ENCODE measurements at places on chromosomes 1 and 21. TPM values are rescaled to one million over a fixed set of nuclear protein-coding genes. Genes with fewer than 3 reads are reported as not detected.

- H3K4me3 ChIP-seq, result peak overlapping the region; percentile 47
- H3K27me3 ChIP-seq, result no peaks in the 10 kb centered on the region
- H3K4me1 ChIP-seq, result peaks cover 39% of the 10 kb centered on the region
- peak; percentile 94 for DNase-seq
- peak overlapping the region; percentile 71 for H3K27ac ChIP-seq
These were observed 3.0 kb upstream of the ID3 start for GRCh38 chr1:23562137-23562876.

GRCh38 chr1:111977378-111977777 is 12.1 kb downstream of the KCND3 start:
- H3K4me1 ChIP-seq, result peaks cover 12% of the 10 kb centered on the region
- H3K4me3 ChIP-seq, result no peak overlapping the region
- no peak for DNase-seq
- H3K36me3 ChIP-seq, result no peaks in the 10 kb centered on the region
- H3K27ac ChIP-seq, result no peak overlapping the region

- H3K27me3 ChIP-seq, result no peaks in the 10 kb centered on the region
- H3K4me3 ChIP-seq, result no peak overlapping the region
- no peaks in the 10 kb centered on the region for H3K36me3 ChIP-seq
- peak; percentile 12 for DNase-seq
These were observed 3.5 kb upstream of the ACBD6 start for GRCh38 chr1:180505732-180506335.

DNA sequence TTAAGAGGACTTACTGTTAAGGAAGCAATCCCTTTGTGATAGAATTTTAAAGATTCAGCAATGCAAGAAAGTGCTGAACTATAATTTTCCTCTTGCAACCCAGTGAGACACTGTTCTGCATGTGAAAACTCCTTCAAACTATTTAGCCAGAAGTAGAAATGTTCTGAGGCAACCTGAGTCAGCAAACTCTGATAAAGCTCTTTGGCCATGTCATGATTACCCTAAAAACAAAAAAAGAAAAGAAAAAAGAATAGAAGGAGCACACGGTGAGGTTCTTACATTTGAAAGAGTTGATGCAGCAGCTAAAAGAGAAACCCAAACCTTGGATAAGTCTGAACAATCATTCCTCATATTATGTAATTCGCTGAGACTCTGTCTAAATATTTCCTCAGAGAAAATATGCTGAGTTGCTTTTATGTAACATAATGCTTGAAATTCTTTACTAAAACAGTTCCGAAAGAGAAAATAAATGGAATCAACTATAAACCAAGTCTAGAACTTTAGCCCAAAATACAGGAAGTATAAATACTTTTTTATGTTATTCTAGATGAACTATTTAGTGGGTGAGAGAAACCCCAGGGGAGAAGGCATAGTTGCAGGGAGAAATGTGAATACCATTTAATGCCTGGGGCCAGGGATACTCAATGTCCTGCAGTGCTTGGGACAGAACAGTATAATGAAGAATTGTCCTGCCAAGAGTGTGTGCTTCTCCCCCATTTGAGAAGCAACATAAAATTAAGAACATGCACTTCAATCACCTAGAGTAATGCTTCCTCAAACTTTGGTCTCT is 60.0 kb downstream of the INTS7 start:
- DNase-seq, result no peak
- H3K27ac ChIP-seq, result no peak overlapping the region
- H3K36me3 ChIP-seq, result peaks cover 64% of the 10 kb centered on the region
- no peaks in the 10 kb centered on the region for H3K4me1 ChIP-seq
- H3K27me3 ChIP-seq, result no peaks in the 10 kb centered on the region

DNA sequence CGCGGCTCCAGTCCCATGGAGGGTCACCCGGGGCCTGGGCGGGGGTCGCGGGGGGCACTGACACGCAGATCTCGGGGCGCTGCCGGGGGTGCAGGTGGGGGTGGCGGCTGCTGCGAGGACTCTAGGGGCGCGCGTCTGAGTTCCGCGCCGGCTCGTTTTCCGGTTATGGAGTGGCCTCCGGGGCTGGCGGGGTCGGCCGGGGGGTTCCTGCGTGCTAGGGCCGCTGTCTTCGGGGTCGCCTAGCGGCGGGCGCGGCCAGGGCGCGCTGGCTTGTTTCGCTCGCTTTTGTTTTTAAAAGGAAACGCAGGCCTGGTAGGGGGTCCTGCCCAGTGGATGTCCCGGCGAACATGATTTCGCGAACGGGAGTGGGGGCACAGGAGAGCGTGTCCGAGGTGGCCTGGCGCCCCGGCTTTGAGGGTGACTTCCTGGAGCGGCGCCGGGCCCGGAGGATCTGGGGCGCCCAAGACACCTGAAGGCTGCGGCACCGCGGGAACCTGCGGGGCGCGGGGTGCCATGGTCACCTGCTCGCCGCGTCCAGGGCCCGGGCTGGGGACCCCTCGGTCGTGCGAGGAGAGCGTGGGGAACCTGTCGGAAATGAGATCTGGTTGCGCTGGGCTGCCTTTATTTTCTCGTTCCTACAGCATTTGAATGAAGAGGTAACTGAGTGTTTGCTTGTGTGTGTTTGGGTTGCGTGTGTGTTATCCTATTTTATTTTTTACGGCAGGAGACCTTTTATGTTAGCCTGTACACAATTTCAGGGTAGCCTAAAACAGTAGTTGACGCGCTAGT is 618 bp downstream of the ETS2 start:
- H3K4me3 ChIP-seq, result peak overlapping the region; percentile 88
- no peaks in the 10 kb centered on the region for H3K27me3 ChIP-seq
- DNase-seq, result no peak
- H3K4me1 ChIP-seq, result peaks cover 72% of the 10 kb centered on the region

DNA sequence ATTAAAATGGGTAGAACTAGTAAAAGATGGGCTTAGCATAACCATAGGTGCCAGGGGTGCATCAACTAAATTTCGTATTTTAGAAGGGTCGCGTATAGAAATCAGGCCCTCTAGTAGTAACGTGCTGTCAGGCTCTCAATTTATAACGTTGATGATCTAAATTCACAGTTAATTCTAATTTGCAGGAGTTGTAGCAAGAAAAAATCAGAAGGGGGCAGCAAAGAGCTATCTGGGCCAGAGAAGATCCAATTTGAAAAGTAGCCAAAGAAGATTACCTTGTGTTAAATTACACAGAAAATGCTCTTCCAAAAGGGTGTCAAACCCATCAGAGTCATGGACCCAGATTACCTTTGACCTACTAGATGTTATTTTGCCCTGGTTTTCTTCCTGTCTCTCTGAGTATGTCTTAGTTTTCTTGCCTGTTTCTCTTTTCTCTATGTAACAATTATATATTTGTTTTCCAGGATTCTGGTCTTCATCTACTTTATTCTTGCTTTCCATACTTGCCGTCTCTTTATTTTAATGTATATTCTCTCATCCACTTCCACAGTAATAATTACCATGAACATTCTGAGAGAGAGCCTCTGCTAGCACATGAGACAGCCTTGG is 1030.9 kb downstream of the AMY1C start:
- H3K4me3 ChIP-seq, result no peak overlapping the region
- H3K27me3 ChIP-seq, result no peaks in the 10 kb centered on the region
- H3K36me3 ChIP-seq, result no peaks in the 10 kb centered on the region
- H3K27ac ChIP-seq, result no peak overlapping the region
- H3K4me1 ChIP-seq, result peaks cover 4% of the 10 kb centered on the region

DNA sequence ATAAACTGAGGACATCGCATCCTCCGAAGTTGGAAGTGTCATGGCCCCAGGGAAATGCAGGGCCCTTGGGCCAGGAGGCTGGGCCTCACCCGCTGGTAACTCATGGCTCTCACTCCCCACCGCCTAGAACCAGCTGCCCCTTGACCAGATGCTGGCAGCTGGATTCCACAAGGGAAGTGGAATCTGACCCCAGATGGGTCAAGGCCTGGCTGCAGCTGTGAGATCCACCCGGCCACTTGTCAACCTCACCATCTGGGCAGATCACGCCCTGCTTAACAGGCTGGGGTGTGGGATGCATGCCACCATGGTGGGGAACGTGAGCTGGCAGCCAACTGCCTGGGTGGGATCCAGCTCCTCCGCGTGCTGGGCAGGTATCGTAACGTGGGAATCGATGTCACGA is 25.5 kb downstream of the KCNAB2 start:
- H3K4me3 ChIP-seq, result no peak overlapping the region
- H3K36me3 ChIP-seq, result no peaks in the 10 kb centered on the region
- H3K27ac ChIP-seq, result no peak overlapping the region

DNA sequence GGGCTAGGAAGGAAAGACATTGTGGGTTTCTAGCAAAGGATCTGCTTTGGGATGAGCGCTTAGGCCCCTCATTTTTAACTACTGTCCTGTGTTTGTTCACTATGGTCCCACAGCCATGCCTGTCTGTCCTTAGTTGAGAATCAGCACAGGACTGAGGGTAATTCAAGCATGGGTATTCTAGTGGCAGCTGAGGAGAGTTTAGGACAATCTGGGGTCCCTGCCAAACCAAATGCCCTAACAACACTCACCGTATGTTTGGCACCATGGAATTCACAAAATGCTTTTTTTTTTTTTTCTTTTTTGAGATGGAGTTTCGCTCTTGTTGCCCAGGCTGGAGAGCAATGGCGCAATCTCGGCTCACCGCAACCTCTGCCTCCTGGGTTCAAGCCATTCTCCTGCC is 10.4 kb downstream of the ARHGEF11 start:
- no peak overlapping the region for H3K27ac ChIP-seq
- H3K4me3 ChIP-seq, result no peak overlapping the region
- no peaks in the 10 kb centered on the region for H3K4me1 ChIP-seq
- no peaks in the 10 kb centered on the region for H3K27me3 ChIP-seq
- DNase-seq, result no peak
- H3K36me3 ChIP-seq, result no peaks in the 10 kb centered on the region

- no peaks in the 10 kb centered on the region for H3K27me3 ChIP-seq
- no peak for DNase-seq
- H3K27ac ChIP-seq, result no peak overlapping the region
- no peaks in the 10 kb centered on the region for H3K4me1 ChIP-seq
- no peaks in the 10 kb centered on the region for H3K36me3 ChIP-seq
These were observed 13.2 kb downstream of the TMEM269 start for GRCh38 chr1:42797979-42798378.

GRCh38 chr1:115430441-115431158 is 92.6 kb upstream of the NGF start:
- peak; percentile 95 for DNase-seq
- peak overlapping the region; percentile 92 for H3K27ac ChIP-seq
- H3K27me3 ChIP-seq, result no peaks in the 10 kb centered on the region
- no peaks in the 10 kb centered on the region for H3K36me3 ChIP-seq
- peaks cover 58% of the 10 kb centered on the region for H3K4me1 ChIP-seq

DNA sequence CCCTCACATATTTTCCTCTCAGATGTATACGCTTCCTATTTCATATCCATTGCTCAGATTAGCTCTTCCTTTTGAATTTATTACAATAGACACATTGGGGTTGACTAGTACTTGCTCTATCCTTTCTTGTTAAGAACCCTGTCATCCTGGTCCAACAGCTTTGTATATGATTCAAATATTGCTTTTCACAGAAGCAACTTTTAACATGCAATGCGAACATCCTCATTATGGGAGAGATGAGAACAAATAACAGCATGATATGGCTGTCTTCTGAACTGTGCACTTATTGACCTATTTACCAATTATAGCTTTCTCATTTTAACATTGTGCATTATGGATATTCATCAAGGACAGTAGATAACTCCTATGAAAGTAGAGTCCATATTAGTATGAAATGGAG is 510.8 kb downstream of the PTPRC start:
- H3K4me3 ChIP-seq, result no peak overlapping the region
- peaks cover 5% of the 10 kb centered on the region for H3K4me1 ChIP-seq
- no peaks in the 10 kb centered on the region for H3K36me3 ChIP-seq
- H3K27me3 ChIP-seq, result no peaks in the 10 kb centered on the region
- no peak overlapping the region for H3K27ac ChIP-seq
- no peak for DNase-seq

GRCh38 chr1:162856260-162856659 is 4.7 kb downstream of the CCDC190 start:
- H3K27me3 ChIP-seq, result no peaks in the 10 kb centered on the region
- no peaks in the 10 kb centered on the region for H3K36me3 ChIP-seq
- peak; percentile 99 for DNase-seq
- H3K4me1 ChIP-seq, result peaks cover 49% of the 10 kb centered on the region

C1orf116 gene
- total RNA-seq, result 34.9 TPM

CGN gene
- 20.1 TPM for total RNA-seq

INPP5B gene
- total RNA-seq, result 10.5 TPM

PLEKHN1 gene
- total RNA-seq, result 14.0 TPM

Measured in PC-3 (cell line).